ENCODE measurements at places on chromosomes 11 and 22.

DNA sequence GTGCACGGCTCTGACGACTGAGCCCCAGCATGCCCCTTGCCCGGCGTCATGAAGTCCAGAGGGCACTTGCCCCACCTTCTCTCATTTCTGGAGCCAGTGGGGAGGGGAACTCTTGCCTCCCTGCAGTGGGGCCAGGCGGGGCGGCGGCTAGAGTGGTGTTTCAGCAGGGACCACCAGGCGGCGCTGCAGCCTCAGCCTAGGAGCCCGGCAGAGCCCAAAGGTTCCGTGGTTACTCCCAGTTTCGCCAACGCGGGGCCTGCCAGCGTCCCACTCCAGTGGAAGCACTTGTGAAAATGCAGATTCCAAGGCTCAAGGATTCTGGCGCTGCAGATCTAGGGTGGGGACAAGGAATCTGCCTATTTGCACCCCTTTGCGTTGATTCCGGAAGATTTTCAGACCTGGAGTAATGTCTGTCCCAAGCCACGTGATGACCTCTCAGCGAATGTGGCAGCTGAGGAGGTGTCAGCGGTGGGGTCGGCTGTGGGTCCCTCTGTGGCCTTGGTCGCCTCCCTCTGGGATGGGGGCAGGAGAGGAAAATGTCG lies 55.7 kb downstream of the CD82 start:
- peak overlapping the region; percentile 76 for H3K27ac ChIP-seq
- peak; percentile 81 for DNase-seq
- peaks cover 27% of the 10 kb centered on the region for H3K36me3 ChIP-seq
- no peaks in the 10 kb centered on the region for H3K27me3 ChIP-seq

- no peak overlapping the region for H3K4me3 ChIP-seq
- no peak overlapping the region for H3K27ac ChIP-seq
- DNase-seq, result no peak
- peaks cover 3% of the 10 kb centered on the region for H3K27me3 ChIP-seq
- H3K36me3 ChIP-seq, result no peaks in the 10 kb centered on the region
- H3K4me1 ChIP-seq, result peaks cover 2% of the 10 kb centered on the region
Measured at GRCh38 chr22:46439111-46439510, 98.3 kb downstream of the CELSR1 start.

GRCh38 chr11:46363031-46363407 lies 15.8 kb downstream of the DGKZ start:
- H3K36me3 ChIP-seq, result no peaks in the 10 kb centered on the region
- H3K27ac ChIP-seq, result no peak overlapping the region
- H3K4me3 ChIP-seq, result no peak overlapping the region
- H3K27me3 ChIP-seq, result no peaks in the 10 kb centered on the region
- peaks cover 17% of the 10 kb centered on the region for H3K4me1 ChIP-seq

GRCh38 chr11:3099178-3099577 lies 42.0 kb upstream of the CARS1 start:
- no peak for DNase-seq
- H3K27ac ChIP-seq, result no peak overlapping the region
- peaks cover 15% of the 10 kb centered on the region for H3K27me3 ChIP-seq
